ENCODE measurements at places on chromosomes 4 and X.

DNA sequence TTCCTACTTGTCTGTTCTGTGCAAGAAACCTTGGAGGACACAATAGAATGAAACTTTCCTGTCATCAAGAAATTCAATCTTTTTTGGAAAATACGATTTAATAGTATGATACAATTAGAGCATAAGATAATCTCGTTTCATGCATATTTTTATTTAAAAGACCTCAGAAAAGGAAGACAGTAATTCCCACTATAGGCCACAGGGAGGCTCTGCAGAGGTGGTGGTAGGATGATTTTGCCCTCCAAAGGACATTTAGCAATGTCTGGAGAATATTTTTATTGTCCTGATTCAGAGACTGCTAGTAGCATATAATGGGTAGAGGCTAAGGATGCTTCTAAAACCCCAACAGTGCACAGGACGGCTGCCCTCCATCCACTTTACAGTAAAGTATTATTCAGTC lies 68.7 kb downstream of the PAK3 start:
- no peak for DNase-seq

- DNase-seq: no peak
These were observed 12.8 kb downstream of the FRYL start for GRCh38 chr4:48767055-48767929.

- DNase-seq: no peak
These were observed 56.3 kb downstream of the SERTM2 start for GRCh38 chrX:111567542-111568255.

DNA sequence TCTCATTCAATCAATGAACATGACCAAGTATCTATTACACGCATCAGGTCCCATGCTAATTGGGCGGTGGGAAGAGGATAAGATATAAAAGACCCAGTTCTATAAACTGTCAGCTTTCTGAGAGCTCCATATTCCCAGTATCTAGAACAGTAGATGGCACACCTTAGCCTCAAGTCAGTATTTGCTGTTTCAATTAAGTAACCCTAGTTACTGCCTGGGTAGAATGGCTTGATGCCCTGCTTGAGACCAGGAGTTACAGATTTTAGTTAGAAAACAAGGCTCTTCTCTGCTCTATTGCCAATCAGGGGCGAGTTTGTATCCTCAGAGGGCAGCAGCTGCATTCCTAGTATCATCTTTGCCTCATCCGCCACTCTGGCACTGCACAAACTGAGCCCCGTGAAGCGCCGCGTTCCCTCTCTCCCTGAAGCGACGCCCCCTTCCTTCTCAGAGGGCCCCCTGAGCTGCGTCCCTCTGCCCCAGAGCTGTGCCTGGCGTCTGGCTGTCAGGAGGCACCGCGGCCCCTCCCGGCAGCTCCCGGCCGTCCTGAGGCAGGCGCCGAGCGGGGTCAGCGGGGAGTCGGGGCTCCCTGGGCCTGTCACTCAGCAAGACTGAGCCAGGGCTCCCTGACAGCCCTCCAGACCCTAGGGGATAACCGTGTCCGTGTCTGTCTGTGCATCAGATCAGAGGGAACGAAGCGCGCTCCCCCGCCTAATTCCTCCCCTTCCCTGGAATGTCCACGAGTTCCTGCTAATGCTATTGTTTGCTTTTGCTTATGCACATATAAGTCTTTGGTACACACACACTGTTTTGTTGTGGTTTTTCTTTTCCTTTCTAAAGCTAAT lies 212.4 kb upstream of the TTC29 start:
- no peak for DNase-seq

GRCh38 chrX:2691543-2692220 lies 587 bp downstream of the CD99 start:
- no peak for DNase-seq

DNA sequence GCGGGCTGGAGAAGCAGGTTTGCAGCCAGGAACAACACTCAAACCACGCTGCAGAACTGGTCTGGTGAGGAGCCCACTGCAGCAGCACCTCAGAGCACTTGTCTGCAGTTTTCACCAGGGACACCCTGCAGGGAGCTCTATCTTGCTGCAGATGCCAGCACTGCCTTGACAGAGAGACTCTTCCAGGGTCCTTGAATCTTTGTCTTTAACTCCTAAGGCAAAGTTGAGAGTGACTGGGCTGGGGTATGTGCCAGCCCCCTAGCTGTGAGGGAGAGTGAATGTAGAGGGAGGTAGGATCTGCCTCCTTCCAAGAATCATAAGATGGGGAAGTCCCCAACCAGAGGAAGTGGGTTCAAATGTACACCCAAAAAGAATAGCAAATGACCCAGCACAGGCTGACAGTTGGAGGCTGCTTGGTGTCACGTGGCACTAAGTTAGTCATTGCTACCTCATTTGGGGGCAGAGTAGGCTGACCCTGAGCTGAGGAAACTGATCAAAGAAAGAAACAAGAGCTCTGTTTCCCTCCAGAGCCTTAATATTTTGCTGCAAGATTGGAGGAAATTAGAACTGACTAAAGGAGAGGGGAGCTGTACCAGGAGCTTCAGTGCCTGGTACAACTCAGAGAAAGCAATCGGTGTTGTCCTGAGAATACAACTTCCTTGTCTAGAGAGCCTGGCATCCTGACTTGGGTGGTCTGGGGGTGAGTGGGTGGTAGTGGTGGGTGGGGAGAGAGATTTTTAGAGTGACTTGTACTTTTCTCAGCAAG lies 28.2 kb upstream of the HUWE1 start:
- no peak for DNase-seq

DNA sequence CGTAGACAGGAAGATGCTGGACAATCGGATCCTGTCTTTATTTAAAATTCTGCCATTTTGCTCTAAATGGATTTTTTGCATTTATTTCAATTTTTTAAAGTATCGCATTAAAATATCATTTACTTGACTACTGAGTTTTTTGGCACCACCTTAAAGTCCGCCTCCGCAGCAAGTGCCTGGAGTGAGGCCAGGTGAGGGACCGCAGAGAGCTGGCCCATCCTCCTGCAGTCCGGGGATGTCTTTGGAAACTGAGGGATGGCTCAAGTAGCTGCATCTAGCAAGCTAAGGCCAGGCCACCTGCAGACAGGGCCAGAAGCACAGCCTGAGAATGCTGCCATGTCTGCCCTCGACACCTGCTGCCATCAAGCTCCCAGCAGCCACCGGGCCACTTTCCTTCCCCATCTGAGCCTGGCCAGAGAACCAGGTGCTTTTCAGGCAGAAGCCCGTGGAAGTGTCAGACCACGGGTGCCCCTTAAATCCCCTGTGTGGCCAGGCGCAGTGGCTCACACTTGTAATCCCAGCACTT lies 69.6 kb downstream of the ABLIM2 start:
- no peak for DNase-seq

DNA sequence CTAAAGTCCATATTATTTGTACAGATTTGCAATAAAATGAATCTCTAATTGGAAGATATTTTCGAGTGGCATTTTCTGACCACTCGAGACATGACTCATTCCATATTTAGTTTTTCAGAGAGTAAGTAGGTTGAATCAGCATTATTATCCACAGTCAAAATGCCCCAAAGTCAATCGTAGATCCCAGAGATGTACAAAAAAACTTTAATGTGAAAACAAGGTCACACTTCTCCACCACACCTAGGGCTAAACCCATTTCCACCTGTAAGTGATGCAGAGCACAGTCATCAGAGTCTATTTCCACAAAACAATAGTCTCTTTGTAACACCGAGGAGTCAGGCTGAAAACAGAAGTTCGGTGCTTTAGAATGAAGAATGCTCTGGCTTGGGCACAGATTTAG lies 117.1 kb upstream of the TENM3 start:
- no peak for DNase-seq

DNA sequence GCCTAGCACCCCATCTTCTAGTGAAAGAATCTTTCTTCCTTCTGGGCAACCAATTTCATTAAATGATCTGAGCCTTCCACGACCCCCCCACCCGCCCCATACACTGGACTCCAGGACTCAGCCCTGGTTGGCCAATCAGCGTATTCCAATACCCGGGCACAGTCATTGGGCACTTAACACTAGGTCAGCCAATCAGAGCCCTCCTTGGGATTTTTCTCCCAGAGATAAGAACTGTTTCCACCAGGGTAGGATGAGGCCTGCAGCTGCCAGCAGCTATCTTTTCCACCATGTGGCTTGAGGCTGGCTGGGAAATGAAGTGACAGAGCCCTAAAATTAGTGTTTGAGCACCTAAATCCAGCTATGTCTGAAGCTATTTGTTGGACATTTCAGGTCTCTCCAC lies 418.8 kb downstream of the BCOR start:
- no peak for DNase-seq

- DNase-seq: no peak
These were observed 62.0 kb downstream of the ATP8A1 start for GRCh38 chr4:42594888-42595287.

GRCh38 chr4:146275370-146275769 lies 61.0 kb downstream of the REELD1 start:
- no peak for DNase-seq

DNA sequence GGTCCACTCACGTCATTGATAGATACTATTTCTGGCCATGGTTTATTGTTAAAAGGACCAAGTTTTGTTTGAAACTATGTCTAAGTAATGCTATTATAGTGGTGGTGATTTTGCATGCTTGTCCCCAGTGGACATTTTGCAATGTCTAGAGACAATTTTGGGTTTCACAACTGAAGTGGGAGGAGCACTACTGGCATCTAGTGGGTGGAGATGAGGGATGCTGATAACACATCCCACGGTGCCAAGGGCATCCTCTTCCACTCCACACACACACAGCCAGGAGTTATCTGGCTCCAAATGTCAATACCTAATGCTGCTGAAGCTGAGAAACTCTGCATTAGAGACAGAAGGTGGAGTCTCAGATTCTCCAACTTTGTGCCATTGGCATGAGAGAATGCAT lies 131.2 kb downstream of the FRMPD4 start:
- no peak for DNase-seq

DNA sequence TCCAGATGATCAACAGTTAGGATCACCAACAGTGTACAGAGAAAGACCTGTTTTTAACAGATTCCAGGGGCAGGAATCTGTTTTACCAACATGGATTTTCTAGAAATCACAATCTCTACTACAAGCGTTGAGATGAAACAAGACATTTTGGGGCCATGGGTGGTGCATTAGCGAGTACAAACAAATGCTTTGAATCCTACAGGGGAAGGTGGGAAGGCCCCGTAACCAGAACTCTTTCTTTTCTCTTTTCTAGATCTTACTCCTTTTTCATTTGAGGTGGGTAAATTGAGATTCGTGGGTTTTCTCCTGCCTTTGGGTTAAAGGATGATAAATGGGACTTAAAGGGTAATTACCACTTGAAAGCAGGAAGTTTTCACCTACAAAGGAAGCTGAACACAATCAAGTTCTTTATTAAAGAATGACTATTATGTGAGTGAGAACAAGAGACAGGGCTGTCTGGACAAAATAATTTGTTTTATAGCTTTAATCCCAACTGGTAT lies 189.9 kb upstream of the ANXA3 start:
- peak; percentile 26 for DNase-seq

GRCh38 chr4:68349279-68349648 lies 626 bp downstream of the YTHDC1 start:
- no peak for DNase-seq

GRCh38 chrX:31154946-31155345 lies 83.1 kb upstream of the FTHL17 start:
- DNase-seq: peak; percentile 4

DNA sequence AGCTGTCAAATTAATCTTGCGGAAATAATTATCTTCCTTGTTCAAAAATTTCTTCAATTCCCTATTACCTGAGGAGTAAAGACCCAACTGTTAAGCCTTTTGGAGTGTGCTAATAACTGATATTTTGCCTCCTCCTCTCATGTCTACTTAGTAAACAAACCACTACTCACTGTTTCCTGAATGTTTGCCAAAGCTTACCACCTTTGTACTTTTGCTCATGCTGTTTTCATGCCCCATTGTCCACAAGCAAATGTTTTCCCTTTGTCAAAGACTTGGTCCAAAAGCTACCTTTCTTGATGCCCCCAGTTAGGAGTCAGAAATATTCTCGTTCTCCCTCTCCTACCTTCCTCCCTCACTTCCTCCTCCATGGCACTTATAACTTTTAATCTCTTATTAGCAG lies 226.1 kb downstream of the ENOX2 start:
- peak; percentile 37 for DNase-seq

DNA sequence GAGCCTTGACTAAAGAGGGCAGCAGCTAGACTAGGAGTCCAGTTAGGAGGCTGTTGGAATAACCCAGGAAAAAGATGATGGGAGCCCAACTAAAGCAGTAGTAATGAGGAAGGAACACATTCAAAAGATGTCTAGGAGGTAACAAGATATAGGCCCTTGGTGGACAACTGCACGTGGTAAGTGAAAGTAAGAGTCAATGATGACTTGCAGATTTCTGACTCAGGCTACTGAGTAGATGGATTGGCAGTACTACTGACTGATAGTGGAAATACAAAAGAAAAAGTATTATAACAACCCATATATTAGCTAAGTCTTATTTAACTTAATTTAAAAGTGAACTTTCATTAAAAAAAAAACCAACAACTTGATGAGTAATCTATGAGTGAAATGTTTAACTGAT lies 74.0 kb downstream of the PAK3 start:
- no peak for DNase-seq

DNA sequence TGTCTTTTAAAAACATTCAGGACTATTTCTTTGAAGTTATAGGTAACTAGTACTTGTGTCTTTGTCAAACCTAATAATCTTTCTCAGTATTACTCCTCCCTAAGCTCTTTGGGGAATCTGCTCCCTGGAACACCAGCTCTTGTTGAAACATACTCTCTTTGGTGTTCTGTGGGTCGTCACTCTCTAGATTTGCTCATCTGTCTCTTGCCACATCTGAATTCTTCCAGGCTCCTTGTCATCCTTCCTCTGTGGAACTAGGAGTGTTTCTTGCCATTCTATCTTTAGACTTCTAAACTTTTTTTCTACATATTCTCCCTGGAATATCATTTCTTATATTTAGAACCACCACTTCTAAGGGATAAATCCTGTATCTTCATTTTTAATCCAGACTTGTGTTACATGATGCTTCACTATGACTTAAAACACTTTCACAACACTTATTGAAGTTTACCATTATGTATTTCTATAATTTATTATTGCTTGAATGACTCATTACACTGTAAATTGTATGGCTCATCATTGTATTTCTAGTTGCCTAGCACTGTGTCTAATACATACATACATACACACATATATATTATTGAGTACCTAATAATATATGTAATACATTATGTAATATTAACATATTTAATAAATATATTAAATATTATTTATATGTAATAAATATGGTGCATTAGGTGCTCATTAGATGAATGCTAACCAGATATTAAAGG lies 186.1 kb downstream of the TMA16 start:
- no peak for DNase-seq

DNA sequence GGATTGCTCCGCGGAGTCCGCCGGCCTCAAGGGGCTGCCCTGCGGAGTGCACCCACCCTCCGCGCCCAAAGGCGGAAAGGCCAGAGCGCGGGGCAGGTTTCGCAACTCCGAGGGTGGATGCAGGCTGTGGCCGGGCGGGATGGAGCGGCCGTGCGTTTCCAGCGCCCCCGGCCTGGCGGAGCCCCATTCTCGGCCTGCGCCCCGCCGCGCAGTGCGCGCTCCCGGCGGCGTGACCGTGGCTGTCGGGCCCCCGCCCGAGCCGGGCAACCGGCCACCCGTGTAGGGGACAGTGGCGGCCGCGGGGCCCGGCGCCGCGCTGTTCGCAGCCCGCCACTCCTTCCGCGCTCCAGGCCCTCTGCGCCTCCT lies 331 bp downstream of the SETD7 start:
- DNase-seq: no peak

GRCh38 chr4:149005191-149005590 lies 563.0 kb upstream of the NR3C2 start:
- no peak for DNase-seq

- DNase-seq: no peak
These were observed 259.5 kb downstream of the ARHGAP24 start for GRCh38 chr4:85734424-85734831.

Data from DMS153 (cell line).